Fibroblast of skin of scalp (primary cell): ENCODE measurements at places on chromosomes 16 and 17.

DNA sequence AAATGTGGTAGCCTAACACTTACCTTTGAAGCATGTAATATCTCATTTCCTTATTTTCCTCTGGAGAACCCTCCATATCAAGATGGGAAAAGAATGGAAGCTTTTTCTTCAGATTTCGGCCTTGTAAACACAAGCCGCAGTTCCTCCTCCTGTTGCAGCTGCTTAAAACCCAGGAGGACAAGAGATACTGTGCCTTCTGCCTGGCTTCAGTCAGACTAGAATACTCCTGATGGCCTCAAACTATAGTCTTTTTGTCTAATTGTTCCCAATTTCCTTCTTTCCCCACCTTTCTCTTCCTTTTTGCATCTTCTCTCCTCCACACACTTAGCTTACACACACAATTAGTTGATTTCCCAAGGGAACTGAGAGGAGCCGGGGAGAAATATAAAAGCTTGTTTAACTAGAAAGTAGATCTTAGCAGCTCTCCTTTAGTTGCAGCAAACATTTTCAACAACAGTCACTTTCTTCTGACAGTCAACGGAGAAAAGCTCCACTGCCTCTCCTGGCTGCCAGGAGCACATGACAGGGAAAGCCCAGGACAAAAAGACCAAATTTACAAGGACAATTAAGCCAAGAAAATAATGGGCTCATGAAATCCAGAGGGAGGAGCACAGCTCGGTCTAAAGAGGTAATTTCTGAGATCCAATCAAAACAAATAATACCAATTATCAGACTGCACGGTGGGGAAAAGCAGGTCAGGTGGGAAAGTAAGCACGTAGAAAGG is 76.4 kb upstream of the C17orf78 start:
- peak; percentile 4 for DNase-seq

DNA sequence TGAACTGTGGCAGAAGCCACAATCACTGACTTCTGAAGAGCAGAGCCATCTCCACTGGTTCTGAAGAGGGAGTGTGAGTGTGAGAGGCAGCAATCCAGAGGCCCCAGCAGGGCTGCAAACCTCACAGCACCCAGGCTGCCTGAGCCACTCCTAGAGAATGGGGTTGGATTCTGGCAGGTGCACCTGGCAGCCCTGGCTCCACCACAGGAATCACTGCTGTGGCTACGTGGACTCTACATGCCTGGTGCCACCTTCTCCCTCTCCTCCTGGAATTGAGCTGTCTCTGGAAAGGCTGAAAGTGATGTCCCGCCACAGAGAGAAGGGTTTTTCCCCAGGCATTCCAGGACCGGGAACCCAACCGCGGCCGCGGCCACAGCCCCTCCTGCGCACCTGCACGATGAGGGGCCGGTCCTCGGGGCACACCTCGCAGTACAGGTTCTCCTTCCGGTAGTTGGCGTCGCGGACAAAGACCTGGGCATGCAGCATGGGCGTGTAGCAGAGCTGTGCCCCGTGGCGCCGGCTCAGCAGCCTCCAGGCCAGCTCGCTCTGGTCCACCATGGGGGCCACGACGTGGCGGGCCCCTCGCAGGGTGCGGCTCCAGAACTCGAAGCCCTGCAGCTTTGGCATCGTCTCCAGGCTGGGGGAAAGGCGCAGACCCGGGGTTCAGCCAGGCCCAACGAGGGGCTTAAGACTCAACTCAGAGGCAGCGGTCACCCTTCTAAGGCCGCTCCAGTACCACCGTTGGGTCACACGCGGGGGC is 991 bp downstream of the DUS1L start:
- DNase-seq = no peak

- peak; percentile 37 for DNase-seq
Observed at GRCh38 chr16:23182206-23182678, 303 bp upstream of the SCNN1G start.

DNA sequence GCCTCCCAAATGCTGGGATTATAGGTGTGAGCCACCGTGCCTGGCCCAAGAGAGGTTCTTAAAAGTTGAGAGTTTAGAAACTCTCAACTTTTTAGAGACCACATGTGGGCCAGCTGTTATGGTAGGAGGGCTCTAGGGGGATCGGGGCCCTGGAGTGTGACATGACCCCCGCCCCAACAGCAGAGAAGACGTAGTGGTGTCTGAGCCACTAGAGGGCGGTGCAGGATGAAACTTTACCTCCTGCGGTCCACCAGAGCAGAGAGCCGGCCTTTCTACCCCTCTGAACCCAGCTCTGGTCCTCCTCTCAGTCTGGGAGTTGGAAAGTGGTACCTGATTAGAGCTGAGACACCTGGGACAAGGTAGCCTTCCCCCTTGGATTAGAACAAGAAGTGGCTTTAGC is 7.4 kb downstream of the CDK5RAP3 start:
- DNase-seq = peak; percentile 65

DNA sequence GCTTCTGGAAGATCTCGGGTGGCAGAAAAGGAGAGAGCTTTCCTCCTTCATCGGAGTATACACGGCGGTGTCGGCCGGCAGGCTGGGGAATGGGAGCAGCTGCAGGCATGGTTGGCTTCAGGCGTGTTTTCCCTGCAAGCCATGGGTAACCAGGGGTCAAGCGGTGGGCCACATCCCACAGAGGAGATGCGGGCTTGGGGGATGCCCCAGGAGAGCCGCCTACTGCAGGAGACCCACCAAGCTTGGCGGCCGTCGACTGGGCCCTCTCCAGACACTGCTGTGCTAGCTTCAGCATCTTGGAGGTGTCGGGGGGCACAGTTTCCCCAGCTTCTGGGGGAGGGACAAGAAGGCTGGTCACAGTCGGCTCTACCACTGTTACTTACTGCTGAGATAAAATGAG is 4.2 kb downstream of the VPS9D1 start:
- no peak for DNase-seq

DNA sequence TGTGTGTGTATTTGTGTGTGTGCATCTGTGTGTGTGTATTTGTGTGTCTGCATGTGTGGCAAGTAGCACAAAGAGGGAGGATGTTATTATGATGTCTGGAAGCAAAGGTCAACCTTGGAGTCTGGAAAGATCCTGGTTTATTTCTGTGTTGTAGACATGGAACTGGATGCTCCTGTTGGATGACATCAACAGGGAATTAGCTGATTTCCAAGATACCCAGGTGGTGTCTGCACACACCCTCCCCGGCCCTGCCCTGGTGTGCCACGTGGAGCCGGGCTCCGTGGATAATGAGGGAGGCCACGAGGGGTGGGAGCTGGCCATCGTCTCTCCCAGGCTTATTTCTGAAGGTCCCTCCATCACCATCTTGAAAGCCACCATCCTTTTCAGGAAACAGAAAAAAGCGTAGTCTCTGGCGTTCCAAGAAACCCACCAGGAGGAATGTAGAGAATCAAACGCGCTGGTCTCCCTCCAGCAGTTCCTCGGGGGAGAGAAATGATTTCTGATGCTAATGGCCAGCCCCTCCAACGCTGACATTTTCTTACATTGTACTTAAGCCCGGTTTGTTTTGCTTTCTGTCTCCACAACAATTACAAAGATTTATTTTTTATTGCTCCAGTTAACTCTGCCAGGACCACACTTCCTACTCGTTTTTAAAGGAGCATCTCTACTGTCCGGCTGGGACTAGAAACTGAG is 93.3 kb downstream of the FOXL1 start:
- DNase-seq = no peak

DNA sequence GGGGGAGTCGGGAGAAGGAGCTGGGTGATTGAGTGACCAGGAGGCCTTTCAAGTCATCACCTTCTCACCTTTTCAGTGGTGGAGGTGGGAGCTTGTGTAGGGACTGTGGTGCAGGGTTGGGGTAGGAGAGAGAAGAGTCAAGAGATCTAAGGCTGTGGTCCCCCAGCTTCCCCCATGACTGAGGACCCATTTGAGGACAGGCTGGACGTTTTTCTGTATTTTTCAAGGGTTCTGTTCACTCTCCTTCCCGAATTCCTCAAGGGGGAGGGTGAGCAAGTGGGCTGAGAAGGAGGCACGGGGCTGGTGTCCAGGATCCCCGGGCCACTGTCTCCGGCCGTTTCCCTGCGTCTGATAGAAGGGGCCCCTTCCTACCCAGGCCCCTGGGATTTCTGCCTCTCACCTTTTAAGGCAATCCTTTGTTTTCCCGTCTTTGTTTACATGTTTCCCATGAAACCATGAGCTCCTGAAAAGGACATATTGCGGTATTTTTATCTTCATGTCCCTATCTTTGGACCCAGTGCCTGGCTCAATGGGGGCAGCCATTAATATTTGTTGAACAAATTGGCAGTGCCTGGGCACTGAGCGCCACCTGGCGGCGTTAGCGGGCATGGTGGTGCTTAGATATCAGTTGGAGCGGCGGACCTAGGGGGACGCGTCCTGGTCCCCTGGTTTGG is 9.2 kb upstream of the CD300A start:
- DNase-seq = peak; percentile 68

GRCh38 chr17:49162866-49163265 is 30.3 kb downstream of the B4GALNT2 start:
- DNase-seq = no peak

DNA sequence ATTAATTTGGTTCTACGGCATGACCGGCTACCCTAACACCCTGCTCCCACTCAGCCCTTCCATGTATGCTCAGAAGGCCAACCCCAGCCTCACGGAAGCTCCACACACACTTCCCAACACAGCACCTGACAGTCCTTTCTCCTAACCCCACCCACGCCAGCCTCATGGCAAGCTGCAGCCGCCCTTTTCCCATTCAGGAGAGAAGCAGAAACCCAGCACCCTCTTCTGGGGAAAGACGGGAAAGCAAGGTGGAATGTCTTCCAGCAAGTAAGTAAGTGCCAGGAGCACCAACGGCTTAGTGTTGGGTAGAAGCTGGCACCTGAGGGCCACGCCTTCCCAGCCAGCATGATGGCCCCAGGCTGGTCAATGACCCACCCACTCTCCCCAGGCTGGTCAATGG is 32.1 kb downstream of the ABR start:
- peak; percentile 45 for DNase-seq

DNA sequence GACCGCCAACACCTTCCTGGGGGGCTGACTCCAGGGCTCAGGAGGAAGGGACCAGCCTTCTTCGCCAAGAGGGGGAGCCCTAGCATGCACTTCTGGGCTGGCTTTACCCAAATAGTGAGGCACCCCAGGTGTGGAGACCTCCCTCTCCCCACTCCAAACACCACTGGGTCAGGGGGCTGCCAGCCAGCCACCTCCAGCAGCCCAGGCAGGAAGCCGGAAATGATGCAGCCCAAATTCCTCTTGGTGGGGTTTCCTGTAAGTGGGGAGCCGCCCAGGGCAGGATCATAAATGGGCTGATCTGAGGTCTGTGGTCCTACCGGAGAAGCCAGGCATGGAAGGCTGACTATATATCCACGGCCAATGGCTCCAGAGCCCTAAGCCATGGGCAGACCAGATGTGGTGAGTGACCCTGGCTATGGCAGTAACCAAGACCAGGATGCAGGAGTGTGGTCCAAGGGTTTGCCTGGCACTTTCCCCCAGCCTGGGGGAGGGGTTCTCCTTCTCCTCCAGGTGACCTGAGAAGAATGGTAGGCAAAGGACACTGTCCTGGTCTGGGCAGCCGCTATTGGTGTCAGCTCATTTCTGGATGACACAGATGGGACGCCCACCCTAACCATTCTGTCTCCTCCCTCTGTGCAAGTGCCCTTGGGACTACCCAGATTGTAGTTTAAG is 4.2 kb downstream of the GIT1 start:
- DNase-seq = no peak

GRCh38 chr16:67128887-67129286 is 19.1 kb downstream of the PHAF1 start:
- DNase-seq = no peak

- no peak for DNase-seq
Observed at GRCh38 chr17:28810437-28810836, 32.2 kb downstream of the FAM222B start.

GRCh38 chr16:72983728-72984350 is 64.1 kb downstream of the ZFHX3 start:
- DNase-seq = no peak

DNA sequence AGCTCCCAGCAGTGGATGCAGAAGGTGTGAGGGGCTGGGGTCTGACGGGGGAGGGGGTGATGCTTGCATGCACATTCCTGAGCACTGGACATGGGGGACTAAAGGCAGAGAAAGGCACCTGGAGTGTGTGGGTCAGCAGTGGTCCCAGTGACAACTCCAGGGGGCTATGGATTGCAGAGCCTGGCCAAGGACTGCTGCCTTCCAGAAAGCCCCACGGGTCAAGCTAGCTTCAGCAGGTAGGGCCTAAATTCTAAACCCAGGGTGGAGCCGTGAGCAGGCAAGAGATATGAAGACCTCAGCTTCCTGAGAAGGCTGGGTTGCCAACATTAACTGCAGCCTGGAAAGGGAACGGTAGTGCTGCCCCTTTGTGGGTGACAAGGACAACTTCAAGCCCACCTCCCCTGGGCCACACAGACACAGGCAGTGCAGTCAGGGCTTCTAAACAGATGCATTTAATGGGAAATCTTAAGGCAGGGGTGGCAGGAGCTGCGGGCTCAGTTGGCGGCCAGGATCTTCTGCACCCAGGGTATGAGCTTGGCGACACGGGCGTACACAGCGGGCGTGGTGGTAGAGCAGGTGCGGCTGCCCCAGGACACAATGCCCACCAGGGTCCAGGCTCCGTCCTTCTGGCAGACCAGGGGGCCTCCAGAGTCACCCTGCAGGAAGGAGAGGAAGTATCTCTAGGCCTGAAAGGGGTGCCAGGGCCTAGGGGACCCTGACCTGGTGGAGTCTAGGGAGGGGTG is 3.1 kb downstream of the CTRB2 start:
- no peak for DNase-seq

GRCh38 chr17:77417575-77417974 is 276.8 kb downstream of the SEC14L1 start:
- DNase-seq = no peak

- no peak for DNase-seq
Observed at GRCh38 chr16:50584033-50584722, 36.0 kb downstream of the NKD1 start.

GRCh38 chr16:11089504-11090124 is 145.2 kb downstream of the CLEC16A start:
- DNase-seq = peak; percentile 61

DNA sequence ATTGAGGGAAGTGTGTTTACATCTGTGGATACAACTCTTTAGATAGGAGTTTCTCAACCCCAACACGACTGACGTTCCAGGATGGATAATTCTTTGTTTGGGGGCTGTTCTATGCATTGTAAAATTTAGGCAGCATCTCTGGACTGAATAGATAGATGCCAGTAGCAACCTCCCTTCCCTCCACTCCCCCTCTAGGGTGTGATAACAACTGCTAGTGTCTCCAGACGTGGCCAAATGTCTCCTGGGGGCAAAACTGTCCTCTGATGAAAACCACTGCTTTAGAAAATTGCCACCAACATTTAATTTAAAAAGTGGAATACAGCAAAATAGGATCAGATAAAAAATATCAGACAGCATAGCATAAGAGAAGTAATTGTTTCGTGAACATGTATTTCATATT is 79.9 kb downstream of the HS3ST3A1 start:
- no peak for DNase-seq
